ENCODE measurements at places on chromosomes 4 and X.

- no peak for DNase-seq
Measured at GRCh38 chr4:108053251-108053711, 63.6 kb downstream of the HADH start.

- DNase-seq, result no peak
Measured at GRCh38 chrX:48737940-48738339, 23.6 kb upstream of the GLOD5 start.

DNA sequence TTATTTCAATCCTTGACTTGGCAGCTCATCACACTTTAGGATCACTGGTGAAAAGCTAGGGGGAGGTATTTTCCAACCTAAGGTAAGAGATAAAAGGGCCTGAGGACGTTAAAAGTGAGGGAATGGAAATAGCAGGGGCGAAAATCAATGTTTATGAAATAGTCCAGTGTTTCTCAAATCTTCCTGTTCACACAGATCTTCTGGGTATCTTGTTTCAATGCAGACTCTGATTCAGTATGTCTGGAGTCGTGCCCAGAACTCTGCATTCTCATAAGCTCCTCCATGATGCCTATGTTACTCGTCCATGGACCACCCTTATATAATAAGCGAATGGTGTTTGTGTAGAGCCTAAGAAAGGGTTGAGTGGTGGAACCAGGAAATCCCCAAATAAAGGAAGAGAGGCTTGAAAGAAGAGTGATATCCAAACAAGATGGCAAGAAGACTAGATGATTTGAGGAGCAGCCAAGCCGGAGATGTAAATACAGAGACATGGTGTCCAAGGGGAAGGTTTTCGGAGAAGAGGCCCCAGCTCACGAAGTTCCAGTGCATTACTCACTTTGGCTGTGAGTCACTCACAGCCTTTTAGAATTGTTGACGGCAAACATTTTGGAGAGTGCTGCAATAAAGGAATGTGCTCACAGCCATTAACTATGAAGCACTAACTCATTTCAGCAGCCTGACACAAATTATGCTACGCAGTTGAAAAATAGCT lies 215.6 kb upstream of the PPARGC1A start:
- DNase-seq, result no peak

- DNase-seq, result no peak
Measured at GRCh38 chrX:50893466-50893865, 17.1 kb upstream of the BMP15 start.

- peak; percentile 5 for DNase-seq
Measured at GRCh38 chrX:117743469-117744251, 372.9 kb downstream of the KLHL13 start.

DNA sequence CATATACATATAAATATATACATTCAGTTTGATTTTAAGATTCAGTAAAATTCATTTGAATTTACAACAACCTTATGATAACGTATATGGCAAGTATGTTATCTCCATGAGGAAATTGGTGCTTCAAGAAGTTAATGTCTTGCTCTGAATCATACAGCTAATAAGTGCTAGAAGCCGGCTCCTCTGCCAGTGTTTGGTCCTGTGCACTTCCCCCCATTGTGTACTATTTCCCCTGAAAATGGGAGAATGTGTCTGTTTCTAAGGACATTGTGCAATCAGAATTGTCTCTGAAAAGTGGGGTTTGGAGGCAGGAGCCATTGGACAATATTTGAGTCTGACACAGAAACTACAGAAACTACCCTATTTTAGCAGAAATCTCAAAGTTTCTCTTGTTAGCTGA lies 135.9 kb downstream of the CPE start:
- no peak for DNase-seq

GRCh38 chr4:46484881-46485280 lies 95.0 kb upstream of the GABRA2 start:
- no peak for DNase-seq

DNA sequence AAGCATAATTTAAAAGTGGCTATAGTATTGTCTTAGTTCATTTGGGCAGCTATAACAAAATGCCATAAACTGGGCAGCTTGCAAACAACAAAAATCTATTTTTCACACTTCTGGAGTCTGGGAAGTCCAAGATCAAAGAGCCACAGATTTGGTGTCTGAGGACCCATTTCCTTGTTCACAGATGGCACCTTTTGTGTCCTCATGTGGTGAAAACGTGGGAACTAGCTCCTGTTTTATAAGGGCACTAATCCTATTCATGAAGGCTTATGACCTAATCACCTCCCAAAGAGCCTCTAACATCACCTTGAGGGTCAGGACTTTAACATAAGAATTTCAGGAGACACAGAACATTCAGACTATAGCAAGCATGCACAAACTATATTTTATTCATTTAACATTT lies 126.5 kb upstream of the WDFY3 start:
- DNase-seq, result no peak

DNA sequence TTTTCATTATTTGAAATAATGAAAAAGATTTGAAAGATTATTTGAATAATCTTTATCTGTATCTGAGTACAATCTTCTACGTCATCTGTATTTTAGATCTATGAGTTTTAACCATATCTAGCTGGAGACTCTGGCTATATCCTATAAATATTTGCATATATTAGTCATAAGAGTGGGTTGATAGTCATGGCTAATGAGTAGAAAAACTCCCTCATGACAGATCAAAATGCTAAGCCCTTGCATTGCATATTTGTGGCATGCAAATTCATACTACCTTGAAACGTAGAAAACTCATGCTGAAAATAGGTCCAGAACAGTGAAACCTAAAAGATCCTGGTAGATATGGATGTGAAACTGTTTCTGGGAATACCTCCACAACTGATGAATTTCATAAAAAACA lies 291.3 kb downstream of the GALNTL6 start:
- DNase-seq, result no peak

DNA sequence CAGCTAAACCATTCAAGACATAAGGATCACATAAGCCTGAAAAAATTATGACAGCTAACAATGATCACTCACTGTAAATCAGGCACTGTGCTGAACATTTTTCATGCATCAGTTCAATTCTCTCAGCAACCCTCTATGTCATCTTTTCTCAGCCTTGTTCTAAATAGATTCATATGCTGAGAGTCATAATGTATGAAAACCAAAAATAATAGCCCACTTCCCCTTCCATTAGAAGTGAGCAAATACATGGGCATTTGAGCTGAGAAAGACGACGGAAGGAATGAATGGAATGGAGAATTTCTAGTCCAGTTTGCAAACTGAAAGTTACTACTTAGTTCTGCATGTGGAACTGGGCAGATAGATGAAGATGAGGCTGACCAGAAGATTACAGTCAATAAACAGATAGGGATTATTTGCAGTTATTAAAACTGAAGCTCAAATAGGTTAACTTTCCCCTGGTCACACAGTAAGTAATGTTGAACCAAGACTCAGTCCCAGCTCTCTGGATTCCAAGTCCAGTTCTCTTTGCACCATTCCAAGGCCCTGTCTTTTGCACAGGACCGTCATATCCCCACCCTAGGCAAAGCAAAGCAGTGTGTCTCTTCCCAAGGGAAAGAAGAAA lies 1.6 kb upstream of the SH3RF1 start:
- no peak for DNase-seq

DNA sequence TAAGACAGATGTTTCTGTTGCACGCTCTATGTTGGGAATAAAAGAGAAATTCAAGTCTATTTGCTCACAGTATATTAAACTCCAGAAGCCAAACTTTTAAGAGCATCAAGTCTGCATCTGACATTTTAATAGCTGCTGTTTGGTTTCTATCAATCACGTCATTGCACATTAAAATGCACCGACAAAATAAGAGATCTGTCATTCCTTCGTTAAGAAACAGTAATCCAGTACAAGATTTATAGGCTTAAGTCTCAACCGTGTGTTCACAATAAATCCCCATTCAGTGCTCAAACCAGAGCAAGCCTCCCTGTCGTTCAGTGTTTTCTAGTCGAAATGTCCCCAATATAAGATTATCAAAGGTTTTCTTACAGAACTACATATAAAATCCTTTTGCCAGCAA lies 89.0 kb upstream of the BMPR1B start:
- no peak for DNase-seq

GRCh38 chr4:114734594-114734993 lies 136.0 kb downstream of the UGT8 start:
- DNase-seq, result no peak

DNA sequence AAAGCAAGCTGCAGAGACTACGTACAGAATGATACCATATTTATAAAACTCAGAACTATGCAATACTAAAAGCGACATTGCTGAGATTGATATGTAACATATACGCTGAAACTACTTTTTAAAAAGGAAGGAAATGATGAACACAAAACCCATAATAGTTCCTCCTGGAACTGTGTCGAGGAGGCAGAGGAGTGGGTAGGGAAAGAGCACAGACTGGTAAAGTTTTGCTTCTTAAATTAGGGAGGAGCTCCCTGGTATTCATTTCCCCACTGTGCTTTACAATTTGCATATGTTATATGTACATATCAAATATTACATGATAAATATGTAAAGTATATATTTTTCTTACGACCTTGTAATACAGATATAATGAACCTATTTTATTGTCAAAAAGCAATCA lies 13.9 kb downstream of the UFSP2 start:
- DNase-seq, result no peak

GRCh38 chrX:37765507-37765906 lies 14.4 kb upstream of the CYBB start:
- no peak for DNase-seq

- no peak for DNase-seq
Measured at GRCh38 chr4:123409334-123409733, 12.7 kb downstream of the SPRY1 start.

DNA sequence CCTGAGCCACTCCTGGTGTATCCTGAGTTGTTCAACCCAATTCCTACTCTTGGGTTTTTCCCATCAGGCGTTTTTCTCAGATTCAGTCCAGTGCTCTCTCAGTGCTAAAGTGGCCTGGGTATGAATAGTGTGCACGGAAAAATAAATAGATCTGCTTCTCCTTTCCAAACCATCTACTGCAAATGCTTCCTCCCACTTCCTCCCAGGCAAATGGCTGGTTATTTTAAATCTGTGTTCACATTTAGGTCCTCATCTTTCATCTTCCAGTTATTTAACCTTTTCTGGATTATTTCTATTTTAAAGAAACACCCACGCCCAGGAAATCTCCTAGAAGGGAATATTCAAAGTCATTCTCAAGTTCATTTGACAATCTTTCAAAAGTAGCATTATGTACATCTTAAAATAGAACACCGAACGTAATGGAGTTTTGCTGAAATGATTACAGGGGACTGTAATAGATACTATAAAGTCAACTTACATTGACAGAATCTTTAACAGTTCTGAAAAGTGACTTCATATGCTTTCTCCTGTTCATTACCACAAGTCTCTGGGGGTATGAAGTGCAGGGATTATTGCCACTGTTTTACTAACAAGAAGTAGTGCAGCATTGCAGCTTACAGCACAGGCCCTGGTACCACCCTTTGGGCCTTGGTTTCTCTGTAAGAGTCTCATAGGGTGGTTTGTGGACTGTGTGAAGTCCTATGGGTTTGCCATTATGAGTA lies 66.3 kb downstream of the MED28 start:
- DNase-seq, result no peak

- no peak for DNase-seq
Measured at GRCh38 chr4:106312377-106312776, 3.6 kb downstream of the TBCK start.

GRCh38 chr4:3852309-3852708 lies 86.1 kb downstream of the ADRA2C start:
- no peak for DNase-seq

GRCh38 chrX:133846311-133846710 lies 139.1 kb downstream of the GPC3 start:
- DNase-seq, result no peak

- no peak for DNase-seq
Measured at GRCh38 chr4:52036886-52037530, 1.1 kb downstream of the SGCB start.

- no peak for DNase-seq
Measured at GRCh38 chr4:102430461-102430910, 70.7 kb upstream of the NFKB1 start.

GRCh38 chrX:87621697-87622096 lies 104.1 kb downstream of the KLHL4 start:
- no peak for DNase-seq

DNA sequence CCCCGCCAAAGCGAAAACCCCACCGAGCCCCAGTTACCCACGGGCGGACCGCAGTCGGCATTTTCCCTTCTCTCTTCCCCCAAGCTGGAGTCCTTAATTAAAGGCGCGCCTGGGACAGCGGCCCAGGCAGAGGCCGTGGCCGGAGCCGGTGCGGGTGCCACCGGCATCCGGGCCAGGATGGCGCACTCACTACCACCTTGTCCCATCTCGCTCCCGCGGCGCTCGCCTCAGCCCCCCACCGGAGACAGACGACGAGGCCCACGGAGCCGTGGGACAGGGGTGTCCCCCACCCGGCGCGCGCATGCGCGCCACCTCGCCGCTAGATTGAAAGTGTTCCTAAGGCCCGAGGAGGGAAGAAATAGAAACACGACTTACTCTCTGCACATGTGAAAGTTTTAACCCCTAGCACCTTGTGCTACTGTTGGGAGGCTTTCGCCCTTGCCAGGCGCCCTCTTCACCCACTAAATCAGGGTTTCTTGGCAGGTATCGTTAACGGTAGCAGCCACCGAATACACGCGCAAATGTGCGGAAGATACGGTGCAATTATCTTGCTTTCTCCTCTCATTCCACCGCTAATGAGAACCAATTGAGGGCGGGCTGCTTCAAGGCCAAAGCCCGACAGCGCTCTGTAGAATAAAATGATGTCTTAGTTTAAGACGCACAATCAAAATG lies 64.3 kb upstream of the CCDC160 start:
- DNase-seq, result peak; percentile 18

GRCh38 chr4:94519019-94519418 lies 67.3 kb downstream of the PDLIM5 start:
- no peak for DNase-seq

DNA sequence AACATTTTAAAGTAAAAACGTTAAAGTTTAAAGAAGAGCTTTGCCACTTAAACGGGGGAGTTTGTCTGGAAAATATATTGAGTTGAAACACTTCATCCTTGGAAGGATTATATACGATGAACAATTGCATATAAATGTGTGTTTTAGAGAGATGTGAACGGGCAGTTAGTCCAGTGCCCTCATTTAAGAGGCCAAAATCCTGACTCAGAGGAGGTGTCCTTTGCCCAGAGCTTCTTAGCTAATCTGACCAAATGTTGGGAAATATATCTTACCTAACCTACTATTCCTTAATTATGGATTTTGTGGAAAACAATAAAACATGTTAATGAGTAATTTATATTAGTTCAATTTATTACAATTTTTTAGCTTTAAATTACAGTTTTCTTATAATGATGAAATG lies 327.2 kb upstream of the DIPK2B start:
- DNase-seq, result no peak

DNA sequence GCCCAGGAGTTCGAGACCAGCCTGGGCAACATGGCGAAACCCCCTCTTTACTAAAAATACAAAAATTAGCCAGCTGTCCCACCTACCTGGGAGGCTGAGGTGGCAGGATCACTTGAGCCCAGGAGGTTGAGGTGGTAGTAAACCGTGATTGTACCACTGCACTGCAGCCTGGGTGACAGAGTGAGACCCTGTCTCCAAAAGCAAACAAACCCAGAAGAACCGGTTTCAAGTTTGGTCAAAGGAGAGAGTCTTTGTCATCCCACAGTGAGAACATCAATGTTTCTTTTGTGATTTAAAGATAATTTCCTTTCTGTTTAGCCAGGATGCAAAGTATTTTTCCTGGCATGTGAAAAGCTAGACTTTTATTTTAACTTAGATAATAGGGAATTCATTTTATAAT lies 26.7 kb downstream of the PDK3 start:
- no peak for DNase-seq

GRCh38 chr4:107709916-107710315 lies 10.1 kb downstream of the PAPSS1 start:
- no peak for DNase-seq

GRCh38 chr4:108971473-108971872 lies 208.6 kb upstream of the ETNPPL start:
- no peak for DNase-seq

Data from HuH-7.5 (cell line).